DMS153 (cell line): ENCODE measurements at places on chromosomes 1 and 21.
A peak's percentile ranks its signal among the peaks of the same experiment; 100 is the strongest.

GRCh38 chr21:44489962-44490361 lies 34.7 kb downstream of the LRRC3 start:
- DNase-seq, result no peak

DNA sequence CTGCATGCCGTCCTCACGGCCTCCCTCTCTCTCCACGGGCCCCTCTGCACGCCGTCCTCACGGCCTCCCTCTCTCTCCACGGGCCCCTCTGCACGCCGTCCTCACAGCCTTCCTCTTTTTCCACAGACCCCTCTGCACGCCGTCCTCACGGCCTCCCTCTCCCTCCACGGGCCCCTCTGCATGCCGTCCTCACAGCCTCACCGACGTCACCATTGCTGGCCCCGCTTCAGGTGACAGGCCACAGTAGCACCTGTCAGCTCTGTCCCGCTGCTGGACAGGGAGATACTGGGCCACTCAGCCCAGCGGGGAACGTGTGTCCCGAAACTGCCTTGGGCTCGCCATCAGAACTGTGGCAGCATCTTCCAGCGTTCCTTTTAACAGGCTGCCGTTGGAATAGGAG lies 82.8 kb upstream of the COL6A1 start:
- DNase-seq, result no peak

DNA sequence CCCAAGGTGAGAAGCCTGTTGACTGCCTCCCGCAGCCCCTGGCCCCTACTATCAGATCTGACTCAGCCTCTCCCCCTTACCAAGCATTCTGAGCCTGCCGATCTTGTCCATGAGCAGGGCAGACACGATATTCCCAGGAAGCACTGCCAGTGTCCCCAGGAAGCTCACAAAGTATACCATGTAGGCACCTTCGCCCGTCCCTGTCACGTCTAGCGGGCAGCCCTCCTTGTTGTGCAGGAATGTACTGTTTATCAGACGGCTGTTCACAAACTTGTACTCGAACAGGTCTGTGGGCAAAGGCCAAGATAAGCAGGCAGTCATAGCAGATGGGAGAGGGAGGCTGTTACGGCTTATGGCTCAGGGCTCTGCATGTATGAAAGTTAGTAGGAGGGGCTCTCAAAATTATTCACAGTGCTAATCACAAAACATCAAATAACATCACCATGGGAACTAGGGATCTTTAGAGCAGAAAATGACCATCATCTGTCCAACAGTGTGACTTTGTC lies 7.3 kb downstream of the BOLA1 start:
- DNase-seq, result no peak

DNA sequence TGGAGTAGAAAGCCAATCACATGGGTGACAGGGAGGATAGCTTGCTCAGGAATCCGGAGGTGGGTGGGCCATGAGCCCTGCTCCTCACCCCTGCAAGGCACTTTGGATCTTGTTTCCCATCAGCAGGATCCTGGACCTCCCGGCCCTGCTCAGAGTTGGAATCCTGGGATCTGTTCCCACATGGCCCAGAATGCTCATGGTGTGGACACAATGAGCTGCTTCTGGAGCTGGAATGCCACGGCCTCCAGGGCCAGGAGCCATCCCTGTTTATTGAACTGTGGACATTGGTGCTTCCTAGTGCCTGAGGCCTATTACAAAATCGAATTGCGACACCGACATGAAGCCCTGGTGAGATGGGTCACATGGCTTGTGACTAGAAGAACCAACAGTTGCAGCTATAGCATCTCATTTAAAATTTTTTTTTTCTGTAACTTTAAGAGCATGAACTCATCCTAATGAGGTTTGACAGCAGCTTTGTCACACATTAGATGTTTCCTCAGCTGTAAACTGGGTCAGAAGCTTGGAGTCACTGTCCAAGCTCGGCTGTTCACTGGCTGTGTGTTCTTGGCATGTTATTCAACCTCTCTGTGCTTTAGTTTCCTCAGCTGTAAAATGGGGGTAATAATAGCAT lies 40.4 kb upstream of the GOLT1A start:
- no peak for DNase-seq

GRCh38 chr1:228772516-228773212 lies 37.4 kb downstream of the RHOU start:
- DNase-seq, result no peak

DNA sequence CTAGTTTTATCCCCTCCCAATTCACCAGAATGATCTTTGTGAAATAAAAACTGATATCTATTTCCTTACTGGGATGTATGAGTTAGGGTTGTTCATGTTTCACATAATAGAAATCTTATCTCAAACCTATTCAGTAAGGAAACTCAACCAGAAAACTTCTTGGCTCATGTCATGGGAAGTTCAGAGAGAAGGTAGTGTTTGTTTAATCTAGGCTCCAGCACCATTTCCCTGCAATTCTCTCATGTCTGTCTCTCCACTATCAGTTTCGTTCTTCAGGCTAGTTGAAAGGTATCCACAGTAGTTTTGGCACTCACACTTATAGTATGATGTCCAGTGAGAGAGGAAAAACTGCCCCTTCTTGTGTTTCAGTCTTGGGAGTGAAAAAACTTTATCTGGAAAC lies 34.6 kb upstream of the UHMK1 start:
- no peak for DNase-seq

DNA sequence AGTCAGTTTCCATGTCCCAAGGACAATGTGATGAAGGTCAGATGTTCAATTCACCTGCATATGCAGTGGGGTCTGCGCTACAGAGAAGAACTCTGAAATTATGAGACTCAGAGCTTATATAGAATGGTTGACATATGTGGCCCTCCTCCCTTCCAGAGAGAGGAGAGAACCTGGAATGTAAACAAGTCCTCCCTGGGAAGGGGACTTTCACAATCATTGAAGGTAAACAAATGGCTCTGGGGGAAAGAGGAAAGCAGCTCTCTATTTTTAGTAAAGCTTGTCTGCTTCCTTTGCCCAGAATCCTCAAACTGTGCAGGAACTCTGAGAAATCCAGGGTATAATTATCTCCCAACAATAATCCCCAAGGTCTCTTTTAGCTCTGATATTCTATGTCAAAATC lies 9.8 kb downstream of the OVGP1 start:
- DNase-seq, result peak; percentile 11

DNA sequence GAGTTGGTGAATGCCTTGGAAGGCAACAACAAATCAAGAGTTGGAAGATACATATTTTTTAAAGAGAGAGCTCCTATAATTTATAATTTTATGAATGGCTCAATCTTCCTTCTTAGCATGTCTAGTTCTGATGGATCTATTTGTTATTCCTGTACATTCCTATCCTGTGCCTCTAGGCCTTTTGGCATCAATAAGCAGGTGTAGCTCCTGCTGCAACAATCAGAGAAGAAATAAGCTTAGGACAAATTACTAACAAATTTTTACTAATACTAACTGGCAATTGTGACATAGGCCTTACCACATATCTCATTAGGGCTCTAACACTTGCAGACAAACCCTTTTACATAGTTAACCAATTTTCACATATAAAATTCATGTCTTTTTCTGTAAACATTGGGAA lies 682.0 kb downstream of the LTN1 start:
- DNase-seq, result no peak

DNA sequence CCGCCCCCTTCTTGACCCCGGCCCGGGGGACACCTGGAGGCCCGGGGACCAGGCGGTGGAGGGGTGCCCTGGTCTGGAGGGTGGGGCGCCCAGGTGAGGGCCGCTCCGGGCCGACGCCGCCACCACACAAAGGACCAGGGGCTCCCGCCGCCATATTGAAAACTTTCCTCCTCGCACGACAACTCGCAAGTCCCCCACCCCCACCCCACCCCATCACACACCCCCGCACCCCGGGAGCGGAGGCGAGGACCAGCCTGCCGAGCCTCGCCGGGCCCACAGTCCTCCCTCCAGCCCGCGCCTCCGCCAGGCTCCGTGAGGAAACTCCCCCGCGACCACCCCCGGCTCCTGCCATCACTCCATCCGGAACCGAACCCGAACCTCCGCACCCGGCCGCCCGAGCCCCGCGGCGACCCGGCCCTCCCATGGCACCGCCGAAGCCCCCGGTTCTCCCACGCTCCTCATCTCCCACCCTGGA lies 733 bp downstream of the KDM5B start:
- DNase-seq, result no peak

DNA sequence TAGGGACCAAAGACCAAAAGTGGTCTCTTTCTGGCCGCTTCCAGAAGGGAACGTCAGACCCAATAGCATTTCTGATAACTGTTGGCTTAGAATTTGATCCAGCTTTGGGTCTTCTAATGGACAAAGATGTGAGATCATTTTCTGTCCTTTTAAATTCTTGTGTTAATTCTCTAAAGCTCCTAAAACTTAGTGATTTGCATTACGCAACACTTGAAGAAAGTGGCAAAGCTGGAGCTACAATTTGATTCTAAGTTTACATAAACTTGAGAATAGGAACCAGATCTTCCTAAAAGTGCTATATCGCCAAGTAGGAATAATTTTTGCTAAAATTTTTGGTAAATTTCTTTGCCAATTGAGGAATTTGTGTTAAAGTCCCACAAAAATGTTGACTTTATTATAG lies 21.6 kb upstream of the PLA2G4A start:
- DNase-seq, result no peak

DNA sequence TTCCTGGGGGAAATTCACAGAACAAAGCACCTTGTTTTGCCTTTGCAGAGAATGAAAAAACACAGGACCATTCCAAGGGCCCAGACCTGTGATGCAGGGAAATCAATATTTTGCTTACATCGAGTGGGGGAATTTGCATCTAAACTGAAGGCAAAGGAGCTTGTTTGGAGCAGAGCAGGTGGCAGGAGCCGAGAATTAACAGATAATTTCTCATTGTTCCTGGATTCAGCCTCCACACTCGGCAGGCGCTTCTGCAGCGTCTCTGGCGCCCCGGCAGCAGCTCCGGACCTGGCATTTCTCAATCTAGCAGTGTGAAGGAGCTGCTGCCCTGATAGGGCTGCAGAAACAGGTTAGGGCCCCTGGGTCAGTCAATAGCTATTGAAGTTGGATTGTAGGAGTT lies 2.0 kb upstream of the SYT6 start:
- no peak for DNase-seq

GRCh38 chr1:66684353-66684752 lies 67.9 kb upstream of the DYNLT5 start:
- no peak for DNase-seq

GRCh38 chr1:44670751-44671640 lies 3.3 kb downstream of the TMEM53 start:
- no peak for DNase-seq

- DNase-seq, result no peak
Measured at GRCh38 chr1:51559064-51559500, 40.0 kb upstream of the EPS15 start.

DNA sequence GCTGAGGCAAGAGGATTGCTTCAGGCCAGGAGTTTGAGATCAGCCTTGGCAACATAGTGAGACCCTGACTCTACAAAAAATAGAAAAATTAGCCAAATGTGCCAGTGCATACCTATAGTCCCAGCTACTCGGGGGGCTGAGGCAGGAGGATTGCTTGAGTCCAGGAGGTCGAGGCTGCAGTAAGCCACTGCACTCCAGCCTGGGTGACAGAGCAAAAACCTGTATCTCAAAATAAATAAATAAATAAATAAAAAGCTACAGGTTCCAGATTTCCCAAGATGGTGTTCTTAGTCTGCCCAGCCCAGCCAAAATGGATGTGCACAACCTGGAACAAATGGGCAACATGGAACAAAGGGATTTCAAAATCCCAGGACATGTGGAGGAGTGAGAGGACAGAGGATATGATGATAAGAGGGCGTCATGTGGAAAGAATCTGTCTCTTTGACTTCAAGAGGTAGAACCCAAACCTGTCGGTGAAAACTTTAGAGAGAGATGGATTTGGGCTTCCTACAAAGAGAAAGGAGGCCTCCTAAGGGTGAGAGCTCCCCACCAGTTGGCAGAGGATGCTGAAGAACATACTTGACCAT lies 3.2 kb downstream of the EDARADD start:
- DNase-seq, result no peak

- peak; percentile 16 for DNase-seq
Measured at GRCh38 chr21:40047993-40048730, 180.9 kb downstream of the PCP4 start.

DNA sequence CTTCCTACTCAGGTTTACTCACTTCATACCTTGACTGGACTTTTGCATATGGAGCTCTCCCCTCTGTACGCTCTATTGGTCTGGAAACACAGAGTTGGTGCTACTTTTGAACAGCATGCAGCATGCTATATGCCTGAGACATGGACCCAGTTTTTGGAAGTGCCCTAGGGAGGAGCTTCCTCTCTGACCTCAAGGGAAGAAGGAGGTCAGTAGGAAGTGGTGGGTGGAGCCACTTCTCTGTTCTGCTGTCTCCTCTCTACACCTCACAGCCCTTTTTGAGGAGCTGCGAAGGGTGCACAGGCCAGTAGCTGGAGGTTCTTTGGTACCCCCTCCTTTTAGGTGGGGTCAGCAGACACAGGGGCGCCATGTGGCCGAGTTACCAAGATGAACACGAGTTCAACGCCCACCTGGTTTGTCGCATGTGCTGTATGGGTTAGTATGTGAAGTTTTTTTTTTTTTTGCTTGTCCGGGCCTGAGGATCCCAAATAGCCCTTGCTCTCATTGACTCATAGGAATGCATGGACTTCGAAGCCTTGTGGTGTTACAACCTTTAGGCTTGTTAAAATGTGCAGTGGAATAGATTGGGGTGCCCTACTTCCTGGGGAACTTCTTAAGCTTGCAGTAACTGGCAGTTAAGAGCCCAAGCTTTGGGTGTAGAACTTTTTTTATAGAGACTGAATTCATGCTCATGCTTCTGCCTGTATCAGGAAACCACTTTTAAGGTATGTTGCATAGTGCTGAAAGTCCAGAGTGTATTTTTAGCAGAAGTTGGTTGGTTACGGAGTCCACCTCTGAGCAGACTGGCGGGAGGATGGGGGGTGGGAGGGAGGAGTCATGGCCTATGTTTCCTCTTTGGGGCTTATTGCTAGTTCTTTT lies 10.7 kb downstream of the MACF1 start:
- no peak for DNase-seq

- DNase-seq, result no peak
Measured at GRCh38 chr1:15714406-15715136, 21.5 kb upstream of the SLC25A34 start.

- DNase-seq, result no peak
Measured at GRCh38 chr1:192475329-192475728, 100.2 kb upstream of the RGS1 start.

DNA sequence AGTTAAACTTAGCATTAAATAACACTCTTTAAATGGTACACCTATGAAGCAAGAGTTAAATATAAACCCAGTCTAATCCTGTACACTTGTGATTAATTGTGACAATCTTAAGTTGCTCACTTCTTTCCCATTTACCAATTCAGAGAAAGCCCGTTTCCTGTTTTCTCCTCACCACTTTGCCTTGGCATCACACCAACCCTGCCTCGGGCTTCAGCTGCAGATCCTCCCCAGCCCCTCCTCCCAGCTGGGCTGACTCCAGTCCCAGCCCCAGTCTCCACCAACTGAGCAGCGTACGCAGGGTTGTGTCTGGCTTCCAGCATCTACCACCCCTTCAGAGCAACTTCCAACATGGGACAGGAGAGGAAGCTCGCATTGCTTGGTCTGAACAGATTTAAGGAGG lies 4.1 kb downstream of the PYCR2 start:
- DNase-seq, result peak; percentile 75

- DNase-seq, result peak; percentile 73
Measured at GRCh38 chr1:162349635-162350330, 26.9 kb downstream of the SPATA46 start.
